ENCODE measurements at places on chromosomes 1 and 21.

- no peak for DNase-seq
Observed at GRCh38 chr1:98399218-98399617, 262.3 kb upstream of the SNX7 start.

- no peak for DNase-seq
Observed at GRCh38 chr1:3978990-3979325, 78.9 kb upstream of the C1orf174 start.

DNA sequence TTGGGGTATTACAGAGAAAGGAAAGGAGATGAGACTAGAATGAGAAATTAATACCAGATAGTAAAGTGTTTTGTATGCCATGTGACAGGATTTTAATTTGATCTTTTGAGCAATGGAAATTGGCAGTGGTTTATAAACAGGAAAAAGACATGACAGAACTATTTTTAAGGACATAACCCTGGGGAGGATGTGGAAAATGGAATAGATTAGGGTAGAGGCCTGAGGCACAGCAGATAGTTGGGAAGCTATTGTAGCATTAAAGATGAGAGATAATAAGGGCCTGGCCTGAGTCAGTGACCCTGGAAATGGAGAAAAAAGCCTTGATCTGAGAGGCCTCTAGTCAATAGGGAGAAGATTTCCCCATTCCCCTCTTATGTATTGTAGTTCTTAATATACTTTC lies 22.1 kb upstream of the KCNA3 start:
- no peak for DNase-seq

- no peak for DNase-seq
Observed at GRCh38 chr1:41671116-41671755, 186.8 kb upstream of the EDN2 start.

- peak; percentile 72 for DNase-seq
Observed at GRCh38 chr1:201511941-201512539, 5.1 kb upstream of the CSRP1 start.

DNA sequence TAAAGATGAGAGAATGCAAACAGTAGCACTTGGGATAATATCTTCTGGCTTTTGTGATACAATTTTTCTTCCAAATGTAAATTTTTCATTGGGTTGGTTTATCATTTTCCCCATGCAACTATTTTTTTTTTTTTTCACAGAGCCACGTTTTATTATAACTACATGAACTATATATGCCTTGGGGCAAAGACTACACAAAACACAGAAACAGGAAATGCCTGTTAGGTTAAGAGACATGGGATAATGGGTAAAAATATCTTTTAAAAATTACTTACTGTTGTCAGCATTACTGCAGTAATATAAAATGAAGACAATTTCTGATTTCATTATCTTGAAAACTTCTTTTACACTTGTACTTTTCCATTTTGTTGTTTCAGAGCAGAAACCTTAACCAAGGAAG lies 74.6 kb downstream of the DISP1 start:
- no peak for DNase-seq

GRCh38 chr1:20255666-20256065 lies 35.0 kb upstream of the VWA5B1 start:
- no peak for DNase-seq

DNA sequence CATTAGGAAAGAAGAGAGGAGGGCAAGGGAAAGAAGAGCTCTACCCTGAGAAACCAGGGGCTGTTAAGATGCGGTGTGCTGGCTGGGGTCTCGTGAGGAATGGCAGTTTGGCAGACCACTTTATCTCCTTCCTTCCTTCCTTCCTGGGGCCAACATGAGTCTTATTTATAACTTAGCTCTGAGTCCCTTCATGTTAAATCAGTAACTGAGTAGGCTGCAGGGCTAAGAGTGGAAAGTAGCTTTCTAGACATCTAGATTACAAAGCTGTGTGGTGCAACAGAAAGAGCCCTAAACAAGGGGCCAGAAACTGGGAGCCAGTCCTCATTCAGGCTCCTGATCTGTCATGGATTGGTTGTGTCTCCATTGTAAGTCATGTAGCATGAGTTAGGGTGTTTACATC lies 135.4 kb upstream of the DUSP10 start:
- DNase-seq, result no peak

GRCh38 chr1:243470502-243470901 lies 214.7 kb downstream of the SDCCAG8 start:
- DNase-seq, result no peak

GRCh38 chr1:67559222-67559700 lies 125.7 kb upstream of the GADD45A start:
- DNase-seq, result no peak

DNA sequence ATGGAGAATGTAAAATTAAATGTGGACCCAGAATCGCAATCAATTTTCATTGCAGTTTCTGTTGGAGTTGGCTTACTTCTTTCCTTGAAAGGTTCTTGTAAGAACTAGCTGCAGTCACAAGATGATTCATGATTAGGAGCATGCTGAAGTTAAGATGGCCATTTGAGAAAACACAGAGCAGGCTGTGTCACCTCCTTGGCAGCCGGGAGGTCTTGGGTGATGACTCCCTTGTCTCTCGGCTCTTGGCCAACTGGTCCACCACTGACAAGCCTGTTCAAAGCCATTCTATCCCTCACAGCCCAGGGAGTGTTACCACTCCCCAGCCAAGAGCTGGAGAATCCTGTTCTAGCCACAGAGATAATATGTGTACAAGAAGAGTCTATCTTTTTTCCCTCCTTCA lies 40.6 kb downstream of the OPTC start:
- no peak for DNase-seq

DNA sequence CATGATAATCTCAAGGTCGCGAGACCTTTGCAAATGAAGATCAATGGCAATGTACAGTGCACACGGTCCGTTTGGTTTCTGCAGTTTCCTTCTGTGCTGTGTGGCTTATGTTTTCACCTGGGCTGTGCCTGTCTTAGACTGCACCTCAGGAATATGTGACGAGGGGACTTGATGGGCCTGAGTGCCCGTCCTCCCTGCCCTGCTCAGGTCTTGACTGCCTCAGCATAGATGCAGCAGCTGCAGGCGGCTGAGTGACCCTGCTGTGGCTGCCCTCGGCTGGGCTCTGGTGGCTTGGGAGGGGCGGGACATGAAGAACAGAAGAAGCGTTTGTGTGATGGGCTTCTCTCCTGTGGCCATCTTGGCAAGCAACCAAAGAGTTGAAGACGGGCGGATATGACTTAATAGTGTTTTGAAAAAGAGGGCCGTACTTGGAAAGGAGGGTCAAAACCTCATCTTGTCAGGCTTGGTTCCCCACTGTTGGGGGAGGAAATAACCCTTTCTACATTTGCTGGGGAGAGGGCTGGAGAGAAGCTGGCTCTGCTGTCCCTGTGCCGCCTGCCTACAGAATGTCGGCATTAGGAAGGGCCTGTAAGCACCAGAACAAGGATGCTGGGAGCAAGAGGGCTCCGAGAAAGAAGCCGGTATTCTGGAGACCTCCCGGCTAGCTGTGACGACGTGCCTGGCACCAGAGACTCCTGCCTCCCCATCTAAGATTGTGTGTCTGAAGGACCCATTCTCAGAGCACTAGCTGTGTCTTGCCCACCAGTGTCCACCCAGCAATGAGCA lies 7.1 kb downstream of the MYBPHL start:
- no peak for DNase-seq

Measured in suppressor macrophage treated with lipopolysaccharide for 4 hours (primary cell).